ENCODE measurements at places on chromosomes 6 and 20.

- DNase-seq: no peak
Measured at GRCh38 chr6:53465732-53466131, 79.2 kb downstream of the GCLC start.

- DNase-seq: no peak
Measured at GRCh38 chr6:154359161-154359574, 2.6 kb upstream of the IPCEF1 start.

DNA sequence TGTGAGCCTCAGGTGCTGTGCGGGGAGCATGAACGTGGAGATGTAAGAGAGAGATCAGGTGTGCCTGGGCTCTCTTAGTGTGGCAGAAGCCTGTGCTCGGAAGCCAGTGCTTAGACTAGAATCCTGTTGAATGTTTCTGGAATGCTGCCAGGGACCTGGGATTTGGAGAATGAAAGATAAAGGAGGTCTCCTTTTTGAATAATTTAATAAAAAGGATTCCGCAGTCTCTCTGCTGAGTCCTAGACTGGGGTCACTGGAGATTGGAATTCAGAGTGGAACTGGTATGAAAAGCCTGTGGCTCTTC is 18.8 kb upstream of the EFCAB8 start:
- DNase-seq: no peak

- DNase-seq: no peak
Measured at GRCh38 chr6:156017838-156018237, 562.2 kb upstream of the NOX3 start.

- no peak for DNase-seq
Measured at GRCh38 chr20:35453647-35454046, 1.8 kb upstream of the CEP250 start.

GRCh38 chr6:88135578-88136114 is 30.5 kb downstream of the CNR1 start:
- DNase-seq: no peak

GRCh38 chr6:33957892-33958525 is 154.2 kb upstream of the MLN start:
- DNase-seq: no peak

DNA sequence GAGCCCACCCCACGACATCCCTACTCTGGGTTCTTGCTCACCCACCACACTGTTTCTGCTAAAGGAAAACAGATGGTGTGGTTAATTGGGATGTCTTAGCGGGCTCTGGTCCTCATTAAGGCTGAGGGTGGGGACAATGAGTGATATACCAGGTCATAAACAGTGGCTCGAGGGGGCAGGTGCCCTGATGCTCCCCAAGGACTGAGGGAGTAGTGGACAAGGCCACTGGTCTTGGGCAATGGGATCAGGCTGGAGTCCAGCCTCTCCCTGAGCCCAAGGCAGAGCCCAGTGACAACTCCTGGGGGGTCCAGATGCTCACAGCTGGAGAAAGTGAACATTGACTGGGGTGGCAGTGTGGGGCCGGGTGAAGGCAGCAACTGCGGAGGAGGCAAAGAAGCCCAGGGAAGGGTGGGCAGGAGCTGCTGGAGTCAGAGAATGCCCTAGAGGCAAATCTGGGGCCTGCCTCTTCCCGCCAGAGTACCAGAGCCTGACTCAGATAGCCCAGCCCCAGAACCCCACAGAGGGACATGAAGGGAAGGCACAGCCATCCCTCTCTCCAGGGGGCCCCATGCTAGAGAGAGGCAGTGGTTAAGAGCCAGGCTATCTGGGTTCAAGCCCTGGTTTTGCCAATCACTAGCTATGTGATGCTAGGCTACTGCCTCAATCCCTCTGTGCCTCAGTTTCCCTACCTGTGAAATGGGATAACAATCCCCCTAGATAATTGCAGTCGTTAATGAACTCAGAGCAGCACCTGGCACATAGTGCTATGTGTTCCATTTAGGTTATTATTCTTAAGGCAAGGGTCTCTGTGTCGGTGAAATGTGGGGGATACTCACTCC is 72.3 kb downstream of the MRPL14 start:
- DNase-seq: no peak

DNA sequence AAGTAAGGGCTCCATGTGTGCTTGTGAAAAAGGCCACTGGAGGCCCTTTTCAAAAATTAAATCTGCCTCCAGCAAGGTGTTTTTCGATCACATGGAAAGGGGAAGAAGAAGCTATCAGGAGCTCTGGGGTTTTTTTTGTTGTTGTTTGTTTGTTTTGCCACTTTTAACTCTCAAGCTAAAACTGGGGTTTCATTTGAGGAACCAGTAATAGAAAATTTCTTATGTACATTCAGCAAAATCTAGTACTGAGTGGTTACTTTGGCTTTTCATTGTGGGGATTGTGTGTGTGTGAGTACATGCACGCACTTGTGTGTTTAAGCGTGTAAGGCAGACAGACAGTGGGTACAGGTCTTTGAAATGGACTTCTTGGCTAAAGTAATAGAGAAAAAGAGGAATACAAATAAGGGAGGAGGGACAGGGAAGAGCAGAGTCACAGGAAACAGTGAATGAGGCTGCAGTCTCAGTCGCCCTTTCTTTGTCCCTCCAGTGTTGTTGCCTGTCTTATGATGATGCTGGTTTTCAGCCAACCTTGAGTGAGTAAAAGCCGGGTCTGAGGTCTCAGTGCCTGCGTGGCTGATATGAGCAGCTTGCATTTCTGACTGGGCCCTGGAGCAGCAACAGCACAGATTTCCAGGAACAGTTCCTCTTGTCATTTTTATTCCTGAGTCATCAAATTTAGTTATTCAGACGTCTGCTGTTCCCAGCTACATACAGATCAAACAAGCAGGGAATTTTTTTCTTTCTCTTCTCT is 26.2 kb downstream of the SLC16A10 start:
- DNase-seq: peak; percentile 4

DNA sequence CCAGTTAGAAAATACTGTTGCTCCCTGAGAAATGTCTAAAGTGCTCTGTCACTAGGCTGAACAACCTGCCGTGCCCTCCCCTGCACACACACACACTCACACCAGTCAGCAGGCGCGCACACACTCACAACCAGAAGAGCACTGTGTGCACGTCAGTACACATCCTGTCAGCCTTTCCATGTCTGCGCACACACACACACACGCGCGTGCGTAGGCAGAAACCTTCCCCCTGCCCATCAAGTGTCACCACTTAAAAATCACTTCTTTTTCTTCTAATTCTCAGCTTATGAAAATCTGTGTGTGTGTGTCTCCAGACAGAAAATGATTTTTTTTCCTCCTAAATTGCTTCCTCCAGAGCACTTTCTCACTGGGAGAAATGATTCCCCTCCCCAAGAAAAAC is 100.3 kb downstream of the EDN3 start:
- no peak for DNase-seq

- DNase-seq: peak; percentile 37
Measured at GRCh38 chr6:7138921-7139358, 31.2 kb downstream of the RREB1 start.

DNA sequence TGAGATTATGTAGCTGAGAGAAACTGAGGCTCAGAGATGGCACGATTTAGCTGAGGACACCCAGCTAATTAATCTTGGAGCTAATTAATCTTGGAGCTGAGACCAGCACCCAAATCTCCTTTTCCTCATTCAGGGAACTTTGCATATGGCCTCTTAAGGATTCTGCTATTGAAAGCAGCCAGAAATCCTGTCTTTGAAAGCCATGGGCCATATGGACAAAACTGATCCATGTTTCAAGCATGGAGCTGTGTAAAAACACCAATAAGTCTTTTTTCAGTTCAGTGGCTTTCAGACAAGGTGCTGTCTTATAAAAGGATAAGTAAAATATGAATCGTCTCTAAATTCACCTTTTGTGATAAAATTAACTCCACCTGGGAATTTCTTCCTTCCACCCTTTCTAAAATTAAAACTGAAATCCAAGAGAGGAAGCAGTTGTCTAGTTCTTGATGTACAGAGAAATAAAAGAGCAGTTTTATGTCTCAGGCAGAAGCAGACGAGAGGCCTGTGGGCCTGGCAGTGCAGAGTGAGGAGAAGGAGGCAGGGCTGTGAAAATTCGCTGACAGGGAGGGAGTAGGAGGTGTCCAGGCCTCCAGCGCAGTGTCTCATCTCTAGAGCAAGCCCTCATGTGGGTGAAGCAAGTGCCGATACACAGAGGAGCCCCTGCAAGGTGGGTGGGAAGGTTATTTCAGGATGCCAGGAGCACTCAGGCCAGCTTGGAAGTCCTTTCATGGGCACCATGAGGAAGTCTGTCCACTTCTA is 266.9 kb downstream of the UST start:
- no peak for DNase-seq

DNA sequence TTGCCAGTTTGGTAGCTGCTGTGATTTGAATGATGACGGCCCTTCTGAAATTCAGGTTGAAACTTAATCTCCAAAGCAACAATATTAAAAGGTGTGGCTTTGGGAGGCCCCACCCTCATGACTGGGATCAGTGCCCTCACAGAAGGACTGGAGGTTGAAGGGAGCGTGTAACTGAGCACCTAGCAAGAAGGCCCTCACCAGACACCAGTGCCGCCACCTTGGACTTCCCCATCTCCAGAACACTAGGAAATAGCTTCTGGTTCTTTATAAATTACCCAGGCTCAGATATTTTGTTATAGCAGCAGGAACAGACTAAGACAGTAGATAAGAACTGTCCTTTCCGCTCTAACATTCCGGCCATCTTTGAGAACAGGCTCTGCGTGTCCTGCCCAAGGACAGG is 243.1 kb downstream of the DLL1 start:
- DNase-seq: no peak

- DNase-seq: no peak
Measured at GRCh38 chr6:19024737-19025136, 637.6 kb downstream of the RNF144B start.

DNA sequence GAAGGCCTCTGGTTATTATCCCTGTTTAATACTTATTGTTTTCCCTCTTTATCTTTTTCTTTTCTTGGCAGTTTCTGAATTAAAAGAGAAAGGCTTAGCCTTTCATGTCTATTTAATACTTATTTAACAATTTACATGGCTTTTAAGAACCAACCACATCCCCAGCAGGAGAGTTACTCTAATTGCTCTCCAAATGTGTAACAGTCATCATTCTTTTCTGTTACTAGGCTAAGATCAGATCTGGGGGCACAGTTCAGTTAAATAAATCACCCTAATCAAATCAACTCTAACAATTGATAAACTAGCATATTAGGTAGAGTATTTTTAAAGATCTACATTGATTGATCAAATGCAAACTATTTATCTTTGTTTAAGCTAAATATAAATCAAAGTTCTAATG is 54.1 kb upstream of the NT5E start:
- DNase-seq: no peak

GRCh38 chr6:44228031-44228430 is 4.6 kb downstream of the SLC29A1 start:
- no peak for DNase-seq

DNA sequence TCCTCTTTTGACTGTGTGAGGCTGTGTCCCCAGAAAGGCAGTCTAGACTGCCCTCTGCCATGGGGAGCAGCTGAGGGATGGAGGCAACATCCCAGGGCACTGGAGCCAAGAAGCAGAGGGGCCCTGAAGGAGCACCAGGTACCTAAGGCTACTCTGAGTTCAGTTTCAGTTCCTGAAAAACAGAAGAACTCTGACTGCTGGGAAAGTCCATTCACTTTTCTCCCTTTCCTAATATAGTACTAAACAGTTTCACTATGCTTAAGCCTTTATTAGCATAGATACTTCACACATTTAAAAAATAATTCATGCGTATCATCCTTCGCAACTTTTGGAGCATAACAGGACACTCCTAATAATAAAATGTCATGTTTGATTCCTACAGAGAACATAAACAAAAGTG is 130.0 kb downstream of the FOXC1 start:
- DNase-seq: no peak

DNA sequence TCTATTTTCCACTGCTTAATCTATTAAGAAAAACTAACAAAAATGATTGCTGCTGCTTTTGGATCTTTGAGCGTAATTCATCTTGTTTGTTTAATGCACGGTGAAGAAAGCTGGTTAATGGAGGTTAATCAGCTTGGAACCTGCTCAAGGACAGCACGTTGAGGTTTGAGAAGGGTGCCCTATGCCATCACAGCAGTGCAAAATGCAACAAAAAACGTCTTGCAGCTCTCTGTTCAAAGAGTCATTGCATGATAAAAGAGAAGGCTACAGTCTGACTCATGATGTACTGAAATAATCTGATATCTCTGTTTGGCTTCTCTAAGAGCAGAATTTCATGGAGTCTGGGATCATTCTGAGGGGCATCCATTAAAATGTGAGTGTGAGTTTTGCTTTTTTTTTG is 80.6 kb upstream of the PREP start:
- DNase-seq: no peak

DNA sequence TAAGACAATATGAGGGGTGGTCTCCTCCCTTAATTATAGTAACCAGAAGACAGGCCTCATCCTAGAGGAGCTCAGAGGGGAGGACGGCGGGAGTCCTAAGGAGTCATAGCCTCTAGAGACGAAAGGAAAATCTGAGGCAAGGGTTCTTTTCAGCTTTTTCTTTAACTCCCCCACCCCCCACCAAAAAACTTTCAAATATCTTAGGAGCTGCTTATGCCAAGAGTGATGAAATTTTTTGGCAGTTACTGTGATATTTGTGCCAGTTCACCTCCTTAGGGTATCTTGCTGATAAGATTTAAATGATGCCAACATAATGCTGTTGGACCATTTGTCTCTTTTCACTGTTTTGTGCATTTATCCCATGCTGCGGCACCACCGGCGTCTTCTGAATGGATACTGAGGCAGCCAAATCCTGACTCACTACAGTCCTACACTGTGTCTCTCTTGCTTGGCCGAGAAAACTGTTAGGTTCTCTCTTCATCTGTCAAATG is 44.5 kb upstream of the DSE start:
- DNase-seq: no peak

DNA sequence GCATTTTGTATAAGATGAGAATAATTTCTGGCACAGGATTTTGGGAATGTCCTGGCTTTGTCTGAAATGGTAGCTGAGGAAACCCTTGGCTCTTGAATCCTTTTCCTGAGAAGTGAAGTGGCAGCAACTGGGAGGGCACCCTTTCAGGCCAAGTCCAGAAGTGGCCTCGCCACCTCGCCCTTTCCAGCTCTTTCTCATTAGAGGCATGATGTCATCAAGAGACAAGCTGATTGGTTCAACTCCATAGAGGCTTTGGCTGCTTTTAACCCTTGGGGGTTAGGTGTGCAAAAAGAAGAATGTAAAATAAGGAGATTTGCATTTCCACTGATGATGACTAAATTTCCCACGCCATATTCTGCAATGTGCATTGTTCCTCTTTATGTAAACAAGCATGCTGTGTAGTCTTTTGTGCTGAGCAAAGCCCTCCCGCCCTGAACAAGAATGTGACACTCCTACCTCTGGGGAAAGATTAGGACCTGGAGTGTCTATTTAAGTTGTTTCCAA is 116.5 kb downstream of the TCP11 start:
- no peak for DNase-seq

GRCh38 chr6:43523284-43523683 is 6.4 kb downstream of the POLR1C start:
- DNase-seq: no peak

GRCh38 chr20:64102647-64103354 is 4.6 kb downstream of the NPBWR2 start:
- DNase-seq: no peak

GRCh38 chr6:170234419-170234818 is 56.5 kb downstream of the DLL1 start:
- DNase-seq: no peak
